HuH-7 (cell line): ENCODE measurements at places on chromosomes 2 and 18.

DNA sequence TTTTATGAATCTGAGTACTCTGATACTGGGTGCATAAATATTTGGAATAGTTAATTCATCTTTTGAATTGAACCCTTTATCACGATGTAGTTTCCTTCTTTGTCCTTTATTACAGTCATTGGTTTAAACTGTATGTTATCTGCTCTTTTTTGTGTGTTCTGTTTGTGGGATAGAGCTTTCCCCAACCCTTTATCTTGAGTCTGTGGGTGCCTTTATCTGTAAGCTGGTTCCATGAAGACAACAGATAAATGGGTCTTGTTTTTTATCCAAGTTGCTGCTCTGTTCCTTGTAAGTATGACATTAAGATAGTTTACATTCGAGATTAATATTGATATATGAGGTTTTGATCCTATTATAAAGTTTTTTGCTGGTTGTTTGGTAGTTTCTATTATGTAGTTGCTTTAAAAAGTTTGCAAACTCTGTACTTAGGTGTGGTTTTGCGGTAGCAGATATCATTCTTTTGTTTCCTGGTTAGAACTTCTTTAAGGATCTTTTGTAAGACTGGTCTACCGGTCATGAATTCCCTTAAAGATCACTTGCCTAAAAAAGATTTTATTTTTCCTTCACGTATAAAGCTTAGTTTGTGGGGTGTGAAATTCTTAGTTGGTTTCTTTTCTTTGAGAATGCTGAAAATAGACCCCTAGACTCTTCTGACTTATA, 1451.3 kb upstream of the SLC39A10 start:
- DNase-seq: no peak

GRCh38 chr2:191556463-191556862, 121.5 kb upstream of the NABP1 start:
- no peak for DNase-seq

GRCh38 chr2:223887127-223887526, 49.7 kb upstream of the AP1S3 start:
- DNase-seq: no peak

DNA sequence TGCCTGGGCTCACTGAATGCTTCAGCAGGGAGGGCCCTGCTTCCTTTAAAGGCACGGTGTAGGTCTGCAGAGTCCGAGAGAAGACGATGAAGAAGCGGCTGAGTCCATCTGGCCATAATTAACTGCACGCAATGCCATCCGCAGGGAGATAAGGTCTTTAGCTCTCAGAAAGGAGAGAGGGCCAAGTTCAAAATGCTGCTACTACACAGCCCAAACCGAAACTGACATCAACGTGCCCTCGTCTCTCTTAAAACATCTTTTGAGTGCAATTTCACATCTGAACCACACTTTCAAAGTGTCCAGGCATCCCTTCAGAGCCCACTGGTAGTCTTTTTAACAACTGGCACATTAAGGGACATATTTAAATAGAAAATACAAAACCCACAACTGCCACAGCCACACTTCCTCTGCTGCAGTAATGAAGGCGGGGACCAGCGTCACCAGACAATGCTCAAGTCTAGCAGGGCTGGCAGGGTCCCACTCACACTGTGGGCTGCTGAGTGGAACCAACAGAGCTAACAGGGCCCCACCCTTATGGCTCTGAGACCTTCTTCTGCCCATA, 35.8 kb downstream of the ST3GAL5 start:
- no peak for DNase-seq

GRCh38 chr18:72412927-72413326, 131.2 kb downstream of the CBLN2 start:
- DNase-seq: no peak

GRCh38 chr18:3819961-3820360, 370.0 kb downstream of the TGIF1 start:
- no peak for DNase-seq
